ENCODE measurements at places on chromosomes 16 and 17. TPM values are rescaled to one million over a fixed set of nuclear protein-coding genes. Genes with fewer than 3 reads are reported as not detected.

- H3K27me3 ChIP-seq = peaks cover 7% of the 10 kb centered on the region
- no peak overlapping the region for H3K27ac ChIP-seq
- peaks cover 3% of the 10 kb centered on the region for H3K4me1 ChIP-seq
- H3K4me3 ChIP-seq = no peak overlapping the region
Measured at GRCh38 chr17:418421-418751, 65.8 kb upstream of the RPH3AL start.

- H3K27ac ChIP-seq = no peak overlapping the region
- DNase-seq = no peak
- H3K36me3 ChIP-seq = no peaks in the 10 kb centered on the region
- H3K4me1 ChIP-seq = peaks cover 4% of the 10 kb centered on the region
- peaks cover 88% of the 10 kb centered on the region for H3K27me3 ChIP-seq
Measured at GRCh38 chr17:4744999-4745969, 5.6 kb upstream of the CXCL16 start.

USP31 gene
- 9.1 TPM for total RNA-seq

- no peak for DNase-seq
- H3K27ac ChIP-seq = peak overlapping the region; percentile 72
- peak overlapping the region; percentile 88 for H3K4me3 ChIP-seq
- H3K4me1 ChIP-seq = peaks cover 40% of the 10 kb centered on the region
Measured at GRCh38 chr17:42682722-42683403, 532 bp downstream of the CNTNAP1 start.

TBC1D28 gene
- not detected for total RNA-seq

DNA sequence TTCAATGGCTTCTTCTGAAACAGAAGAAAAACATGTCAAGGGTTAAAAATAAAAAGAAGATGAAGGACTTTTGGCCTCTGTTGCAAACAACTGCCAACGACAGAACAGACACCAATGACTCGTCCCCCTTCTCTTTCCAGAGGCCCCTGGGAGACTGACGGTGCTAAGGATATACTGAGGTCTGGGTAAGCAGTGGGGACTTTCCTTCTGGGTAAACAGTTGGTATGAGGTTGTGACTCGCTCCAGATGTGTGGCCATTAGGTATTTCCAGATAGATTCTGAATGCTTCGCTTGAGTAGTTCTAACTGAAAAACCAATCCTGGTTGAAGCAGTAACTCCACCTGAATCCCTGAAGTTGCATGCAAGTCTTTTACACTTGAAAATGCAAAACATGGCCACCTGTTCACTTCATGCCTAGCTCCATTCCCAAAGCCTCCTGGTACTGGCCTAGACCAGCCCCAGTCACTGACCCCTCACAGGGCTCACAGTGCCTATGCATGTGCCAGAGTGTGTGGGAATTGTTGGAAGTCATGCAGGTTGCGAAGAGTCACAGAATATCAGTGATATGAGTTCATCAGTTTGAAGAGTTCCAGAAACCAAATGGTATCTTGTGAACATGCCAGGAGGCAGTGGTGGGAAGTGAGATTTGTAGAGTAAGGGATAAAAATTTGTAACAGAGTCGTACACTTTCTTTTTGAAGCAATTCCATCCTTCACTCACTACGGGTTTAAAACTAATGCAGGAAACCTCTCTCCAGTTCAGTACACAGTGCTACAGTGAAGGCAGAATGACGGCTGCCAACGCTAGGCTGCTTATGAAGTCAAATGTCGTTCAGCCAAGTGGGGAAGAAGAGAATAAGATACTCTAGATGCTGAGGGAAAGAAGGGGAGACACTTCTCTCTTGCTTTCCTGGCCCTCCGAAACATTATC lies 217.8 kb downstream of the ZFHX3 start:
- no peaks in the 10 kb centered on the region for H3K27me3 ChIP-seq
- no peak for DNase-seq
- H3K36me3 ChIP-seq = peaks cover 20% of the 10 kb centered on the region
- H3K4me1 ChIP-seq = peaks cover 30% of the 10 kb centered on the region
- no peak overlapping the region for H3K4me3 ChIP-seq
- H3K27ac ChIP-seq = no peak overlapping the region

- H3K4me3 ChIP-seq = no peak overlapping the region
- no peak for DNase-seq
- no peak overlapping the region for H3K27ac ChIP-seq
Measured at GRCh38 chr16:83455716-83456115, 352.1 kb upstream of the HSBP1 start.

NTN3 gene
- total RNA-seq = 1.2 TPM

DNA sequence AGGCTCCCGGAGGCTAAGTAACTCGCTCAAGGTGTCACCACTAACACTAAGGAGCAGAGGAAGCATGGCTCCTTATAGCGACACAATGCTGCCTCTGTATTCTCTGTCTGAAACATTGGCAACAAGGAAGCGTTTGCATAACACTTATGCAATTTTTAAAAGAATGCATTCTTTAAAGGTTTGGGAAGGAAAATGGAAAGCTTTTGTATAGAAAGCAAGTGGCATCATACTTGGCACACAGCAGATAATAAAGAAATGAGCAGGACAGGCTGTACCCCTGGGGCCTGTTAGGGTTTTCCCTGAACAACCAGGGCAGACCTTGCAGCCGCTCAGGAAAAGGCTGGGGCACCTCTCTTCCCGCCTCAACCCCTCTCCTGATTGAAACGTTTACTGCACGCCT lies 36.9 kb downstream of the PPL start:
- H3K27me3 ChIP-seq = no peaks in the 10 kb centered on the region
- H3K4me1 ChIP-seq = no peaks in the 10 kb centered on the region
- H3K36me3 ChIP-seq = peaks cover 14% of the 10 kb centered on the region
- DNase-seq = no peak
- no peak overlapping the region for H3K4me3 ChIP-seq

DNA sequence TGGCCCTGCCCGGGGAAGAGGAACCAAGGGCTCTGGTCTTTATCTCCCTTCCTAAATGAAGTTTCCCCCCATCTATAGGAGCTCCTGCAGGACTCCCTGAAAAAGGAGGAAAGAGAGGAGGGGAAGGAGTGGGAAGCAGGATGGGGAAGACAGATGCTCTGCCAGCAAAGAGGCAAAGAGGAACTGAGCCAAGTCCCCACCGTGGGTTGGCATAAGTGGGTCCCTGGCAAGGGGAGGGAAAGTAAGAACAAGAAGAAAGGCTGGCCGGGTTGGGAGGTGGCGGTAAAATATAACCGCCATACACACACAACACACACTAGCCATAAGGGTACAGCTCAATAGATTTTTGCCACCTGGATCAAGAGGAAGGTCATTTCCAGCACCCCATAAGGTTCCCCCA lies 6.1 kb upstream of the EIF1 start:
- H3K27ac ChIP-seq = no peak overlapping the region
- peaks cover 4% of the 10 kb centered on the region for H3K36me3 ChIP-seq
- no peak for DNase-seq
- no peaks in the 10 kb centered on the region for H3K27me3 ChIP-seq
- peaks cover 26% of the 10 kb centered on the region for H3K4me1 ChIP-seq

DNA sequence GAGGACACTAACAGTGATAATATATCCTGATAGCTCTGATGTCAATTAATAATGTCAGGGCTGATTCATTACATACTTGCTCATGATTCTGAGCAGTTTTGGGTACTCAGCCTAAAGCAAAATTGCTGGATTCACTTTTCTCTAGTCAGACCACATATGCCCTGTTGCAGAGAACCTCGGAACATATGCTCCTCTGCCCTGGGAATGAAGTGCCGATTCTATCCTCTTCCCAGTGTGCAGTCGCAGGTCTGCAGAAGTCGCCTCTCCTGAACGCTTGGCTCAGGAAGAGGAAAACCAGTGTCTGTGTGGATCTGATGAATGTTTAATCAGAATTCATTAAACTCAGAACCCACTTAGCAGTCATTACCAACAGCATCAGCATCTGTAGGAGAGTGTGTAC lies 34.5 kb downstream of the ABCC12 start:
- no peak overlapping the region for H3K4me3 ChIP-seq
- H3K36me3 ChIP-seq = no peaks in the 10 kb centered on the region
- H3K27me3 ChIP-seq = no peaks in the 10 kb centered on the region
- no peak overlapping the region for H3K27ac ChIP-seq

GRCh38 chr16:22813948-22814710 lies at the start of gene HS3ST2:
Gene HS3ST2 (plus strand): TSS chr16:22814162. CDS start chr16:22814611, 449 bp downstream.
- peak within 1 kb of the TSS; percentile 39 for H3K27ac ChIP-seq
- H3K36me3 ChIP-seq = no peaks in the 10 kb centered on the region
- peak within 1 kb of the TSS; percentile 86 for H3K4me3 ChIP-seq
- DNase-seq = peak; percentile 73
- peaks cover 87% of the 10 kb centered on the region for H3K27me3 ChIP-seq

PPP1R1B gene
- total RNA-seq = 1.8 TPM

GRCh38 chr16:77739559-77739892 lies 17.2 kb downstream of the NUDT7 start:
- no peaks in the 10 kb centered on the region for H3K4me1 ChIP-seq
- DNase-seq = no peak
- no peak overlapping the region for H3K4me3 ChIP-seq
- peaks cover 4% of the 10 kb centered on the region for H3K36me3 ChIP-seq
- no peaks in the 10 kb centered on the region for H3K27me3 ChIP-seq
- H3K27ac ChIP-seq = no peak overlapping the region

DERL2 gene
- 57.3 TPM for total RNA-seq

DNA sequence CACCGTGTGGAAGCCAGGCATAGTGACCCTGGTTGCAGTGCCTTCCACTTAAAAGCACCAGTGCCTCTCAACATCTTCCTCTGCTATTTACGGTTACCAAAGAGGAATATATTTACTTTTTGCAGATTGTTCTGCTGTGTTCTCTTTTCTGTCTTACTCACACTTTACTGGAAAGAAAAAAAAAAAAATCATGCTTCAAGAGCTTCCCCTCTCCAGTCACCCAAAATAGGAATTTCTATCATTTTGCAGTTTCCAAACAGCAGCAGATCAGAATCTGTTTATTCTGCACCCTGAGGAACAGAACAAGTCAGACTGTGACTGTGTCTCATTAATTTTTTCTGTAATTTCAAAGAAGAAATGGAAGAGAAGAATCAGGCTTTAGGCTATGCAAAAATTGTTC lies 96.1 kb downstream of the KCNJ2 start:
- no peak for DNase-seq
- H3K4me3 ChIP-seq = no peak overlapping the region
- H3K27me3 ChIP-seq = no peaks in the 10 kb centered on the region
- no peak overlapping the region for H3K27ac ChIP-seq
- H3K4me1 ChIP-seq = no peaks in the 10 kb centered on the region
- H3K36me3 ChIP-seq = no peaks in the 10 kb centered on the region

DNA sequence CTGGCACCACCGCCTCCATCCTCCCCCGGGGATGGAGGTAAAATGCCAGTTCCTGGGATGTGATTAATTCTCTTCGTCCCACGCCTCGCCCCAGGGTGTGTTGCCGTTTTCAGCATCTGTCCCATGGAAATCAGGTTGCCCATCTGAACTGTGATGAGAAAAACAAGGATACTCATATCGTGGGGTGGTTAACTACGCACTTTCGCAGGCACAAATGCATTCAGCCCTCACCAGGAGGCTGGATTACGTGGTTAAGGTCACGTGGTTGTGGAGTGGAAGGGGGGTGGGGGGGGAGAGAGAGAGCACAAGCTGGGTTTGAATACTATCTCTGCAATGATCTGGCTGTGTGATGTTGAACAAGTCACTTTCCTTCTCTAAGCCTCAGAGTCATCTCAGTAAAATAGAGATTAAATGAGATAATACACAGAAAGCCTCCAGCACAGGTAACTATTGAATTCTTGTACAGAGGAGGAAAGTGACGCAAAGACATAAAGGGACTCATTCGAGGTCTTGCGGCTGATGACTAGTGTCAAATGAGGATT lies 74.7 kb downstream of the BMERB1 start:
- peaks cover 21% of the 10 kb centered on the region for H3K27me3 ChIP-seq
- peaks cover 4% of the 10 kb centered on the region for H3K36me3 ChIP-seq
- H3K4me3 ChIP-seq = no peak overlapping the region

TUFM gene
- total RNA-seq = 182 TPM

GRCh38 chr17:62704381-62704971 lies 77.0 kb downstream of the MRC2 start:
- H3K36me3 ChIP-seq = no peaks in the 10 kb centered on the region
- H3K4me3 ChIP-seq = peak overlapping the region; percentile 89
- H3K4me1 ChIP-seq = peaks cover 18% of the 10 kb centered on the region
- no peak for DNase-seq

DNA sequence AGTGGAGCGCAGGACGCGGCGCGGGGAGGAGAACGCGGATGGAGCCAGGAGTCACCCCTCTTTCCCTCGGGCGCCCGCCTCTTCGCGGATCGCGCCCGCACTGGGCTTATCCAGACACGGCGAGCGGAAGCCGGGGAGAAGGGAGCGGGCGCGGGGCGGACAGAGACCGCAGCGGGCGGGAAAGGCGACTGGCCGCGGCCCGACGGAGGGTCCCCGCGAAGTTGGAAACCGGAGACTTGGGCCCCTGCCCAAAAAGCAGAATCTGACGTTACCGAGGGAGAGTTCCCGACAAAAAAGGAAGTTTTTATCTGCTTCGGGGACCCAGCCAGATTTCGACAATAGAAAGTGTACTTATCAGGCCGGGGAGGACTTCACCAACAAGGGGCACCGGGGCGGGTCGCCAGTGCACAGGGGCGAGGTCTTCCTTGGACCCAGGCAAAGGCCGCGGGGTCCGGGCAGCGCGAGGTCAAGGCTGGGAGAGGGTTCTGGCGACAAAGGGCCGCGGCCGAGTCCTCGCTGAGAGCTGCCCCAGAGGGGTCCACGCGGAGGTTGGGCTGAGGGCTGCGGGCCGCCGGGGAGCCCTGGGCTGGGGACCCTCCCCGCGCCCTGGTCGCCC lies 519 bp downstream of the ST6GALNAC2 start:
- H3K27me3 ChIP-seq = peaks cover 50% of the 10 kb centered on the region
- peaks cover 6% of the 10 kb centered on the region for H3K36me3 ChIP-seq
- H3K4me3 ChIP-seq = peak overlapping the region; percentile 84
- DNase-seq = no peak
- peak overlapping the region; percentile 78 for H3K27ac ChIP-seq
- peaks cover 29% of the 10 kb centered on the region for H3K4me1 ChIP-seq

- H3K27ac ChIP-seq = no peak overlapping the region
- H3K4me3 ChIP-seq = peak overlapping the region; percentile 83
- peaks cover 59% of the 10 kb centered on the region for H3K27me3 ChIP-seq
Measured at GRCh38 chr16:69106491-69107315, 1.2 kb downstream of the HAS3 start.

CD300LG gene
- total RNA-seq = not detected

DNAAF8 gene
- 0.74 TPM for total RNA-seq

CTRB1 gene
- total RNA-seq = not detected

CAVIN1 gene
- 49.0 TPM for total RNA-seq

Measured in type B pancreatic cell (in vitro differentiated cells).